COR-L47 (cell line): ENCODE measurements at places on chromosomes 3 and 15.

DNA sequence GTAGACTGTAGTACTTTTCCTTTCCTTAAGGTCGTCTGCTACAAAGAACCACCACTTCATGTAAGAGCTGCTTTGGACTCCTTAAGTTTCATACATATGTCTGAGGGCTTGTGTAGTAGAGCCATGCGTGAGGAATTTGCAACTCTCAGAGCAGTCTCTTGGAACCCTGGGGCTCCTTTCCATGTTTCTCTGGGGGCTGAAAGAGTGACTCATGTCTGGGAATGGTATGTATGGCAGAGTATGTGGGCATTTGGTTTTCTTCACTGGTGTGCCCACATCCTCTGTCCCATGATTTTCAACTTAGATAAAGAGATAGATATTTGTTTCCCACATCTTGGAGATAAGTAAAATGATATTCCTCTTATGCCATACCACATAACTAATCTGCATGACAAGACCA, 20.6 kb upstream of the RBM5 start:
- DNase-seq, result no peak

GRCh38 chr3:47912006-47912504, 104.2 kb downstream of the MAP4 start:
- DNase-seq, result no peak

- DNase-seq, result no peak
These were observed 3.1 kb downstream of the HHATL start for GRCh38 chr3:42699511-42699971.

- DNase-seq, result no peak
These were observed 81.4 kb upstream of the PXYLP1 start for GRCh38 chr3:141150081-141150830.

- peak; percentile 76 for DNase-seq
These were observed 65.1 kb upstream of the HES1 start for GRCh38 chr3:194070634-194071409.

GRCh38 chr3:137347817-137348368, 390.1 kb downstream of the IL20RB start:
- DNase-seq, result no peak

DNA sequence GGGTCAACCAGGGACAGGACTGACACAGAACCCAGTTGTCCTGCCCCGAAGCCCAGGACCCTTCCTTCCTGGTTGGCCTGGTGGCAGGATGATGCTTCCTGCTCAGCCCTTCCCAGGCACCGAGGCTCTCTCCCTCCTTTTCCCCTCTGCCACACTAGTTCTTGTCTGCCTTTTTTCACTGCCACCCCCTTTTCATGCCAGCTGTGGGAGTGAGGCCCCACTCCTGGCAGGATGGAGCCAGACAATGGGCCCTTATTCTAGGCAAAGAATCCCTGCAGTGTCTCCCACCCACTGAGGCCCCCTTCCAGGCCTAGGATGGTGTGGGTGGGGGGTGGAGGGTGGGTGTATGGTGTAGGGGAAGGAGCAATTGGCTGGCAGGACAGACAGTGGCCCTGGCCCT, 1.1 kb upstream of the SCAMP5 start:
- DNase-seq, result no peak

DNA sequence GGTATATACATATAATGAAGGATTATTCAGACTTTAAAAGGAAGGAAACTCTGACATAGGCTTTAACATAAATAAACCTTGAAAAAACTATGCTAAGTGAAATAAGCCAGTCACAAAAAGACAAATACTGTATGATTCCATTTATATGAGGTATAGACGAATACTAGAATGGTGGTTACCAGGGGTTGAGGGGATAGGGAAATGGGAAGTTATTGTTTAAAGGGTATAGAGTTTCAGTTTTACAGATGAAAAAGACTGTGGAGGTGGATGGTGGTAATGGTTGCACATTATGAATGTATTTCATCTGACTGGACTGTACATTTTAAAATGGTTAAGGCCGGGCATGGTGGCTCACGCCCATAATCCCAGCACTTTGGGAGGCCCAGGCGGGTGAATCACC, 41.7 kb downstream of the FRMD5 start:
- no peak for DNase-seq

DNA sequence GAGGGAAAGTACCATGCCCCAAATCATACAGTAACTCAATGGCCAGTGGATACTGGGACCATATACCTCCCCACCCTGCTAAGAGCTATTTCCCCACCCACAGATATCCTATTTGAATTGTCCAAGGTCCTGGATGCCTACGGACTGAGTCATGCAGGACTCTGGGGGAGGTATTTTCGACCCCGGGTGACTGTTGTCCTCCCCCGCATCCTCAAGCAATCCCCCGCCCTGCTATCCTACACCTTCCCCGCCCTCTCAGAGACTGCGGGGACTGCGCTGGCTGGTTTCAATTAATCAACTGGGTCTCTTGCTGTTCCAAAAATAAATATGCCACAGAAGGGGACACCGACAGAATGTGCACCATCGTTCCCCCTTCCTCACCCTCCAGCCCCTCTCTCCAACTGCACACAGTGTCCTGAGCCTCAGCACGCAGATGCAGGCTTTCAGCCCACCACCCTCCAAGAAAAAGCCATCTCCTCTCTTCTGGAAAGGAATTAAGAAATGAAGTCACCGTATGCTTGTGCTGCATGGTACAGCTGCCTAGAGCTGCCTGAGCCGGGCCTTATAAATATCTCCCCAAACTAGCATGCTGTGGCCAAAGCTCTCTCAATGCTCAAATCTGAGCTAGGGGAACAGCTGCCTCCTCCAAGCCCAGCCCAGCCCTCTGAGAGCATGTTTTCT, 8.1 kb downstream of the CAV3 start:
- no peak for DNase-seq

GRCh38 chr3:69941439-69942176, 57.9 kb upstream of the SAMMSON start:
- DNase-seq, result no peak

- no peak for DNase-seq
These were observed 21.0 kb downstream of the SEMA5B start for GRCh38 chr3:123006609-123007008.

- DNase-seq, result no peak
These were observed 235.5 kb downstream of the SCAPER start for GRCh38 chr15:76669521-76670207.

GRCh38 chr15:26757141-26757540, 15.7 kb downstream of the GABRB3 start:
- DNase-seq, result no peak

- peak; percentile 35 for DNase-seq
These were observed 129.8 kb downstream of the PPM1L start for GRCh38 chr3:160885791-160886286.

DNA sequence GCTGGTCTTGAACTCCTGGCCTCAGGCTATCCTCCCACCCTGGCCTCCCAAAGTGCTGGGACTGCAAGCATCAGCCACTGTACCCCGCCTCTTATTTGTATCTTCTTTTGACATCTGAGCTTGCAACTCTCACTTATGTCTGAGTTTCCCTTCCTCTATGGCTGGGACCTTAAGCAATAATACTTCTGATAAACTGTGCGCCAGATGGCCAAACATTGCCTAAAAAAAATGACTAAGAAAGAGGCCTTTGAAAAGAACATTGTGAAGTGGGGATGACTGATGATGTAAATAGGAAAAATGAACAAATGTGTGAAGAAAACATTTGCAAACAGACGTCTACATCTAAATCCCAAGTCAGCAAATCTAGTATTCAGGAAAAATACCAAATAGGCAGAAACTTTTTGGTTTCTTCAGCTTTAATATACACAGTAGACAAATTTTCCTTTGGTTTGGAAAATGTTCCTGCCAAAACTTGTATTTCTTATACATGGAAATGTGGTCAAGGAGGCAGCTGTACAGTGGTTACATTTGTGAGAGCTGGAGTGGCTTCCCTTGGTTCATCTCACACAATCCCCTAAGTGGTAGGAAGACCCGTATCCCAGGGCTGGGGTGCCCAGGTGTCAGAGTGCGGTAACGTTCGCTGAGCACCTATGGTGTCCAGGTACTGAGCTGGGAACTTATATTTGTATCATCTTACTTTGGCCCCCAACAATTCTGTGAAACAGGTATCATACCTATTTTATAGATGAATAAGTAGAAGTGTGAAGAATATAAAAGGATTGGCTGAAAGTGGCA, 11.6 kb upstream of the TFRC start:
- DNase-seq, result no peak

DNA sequence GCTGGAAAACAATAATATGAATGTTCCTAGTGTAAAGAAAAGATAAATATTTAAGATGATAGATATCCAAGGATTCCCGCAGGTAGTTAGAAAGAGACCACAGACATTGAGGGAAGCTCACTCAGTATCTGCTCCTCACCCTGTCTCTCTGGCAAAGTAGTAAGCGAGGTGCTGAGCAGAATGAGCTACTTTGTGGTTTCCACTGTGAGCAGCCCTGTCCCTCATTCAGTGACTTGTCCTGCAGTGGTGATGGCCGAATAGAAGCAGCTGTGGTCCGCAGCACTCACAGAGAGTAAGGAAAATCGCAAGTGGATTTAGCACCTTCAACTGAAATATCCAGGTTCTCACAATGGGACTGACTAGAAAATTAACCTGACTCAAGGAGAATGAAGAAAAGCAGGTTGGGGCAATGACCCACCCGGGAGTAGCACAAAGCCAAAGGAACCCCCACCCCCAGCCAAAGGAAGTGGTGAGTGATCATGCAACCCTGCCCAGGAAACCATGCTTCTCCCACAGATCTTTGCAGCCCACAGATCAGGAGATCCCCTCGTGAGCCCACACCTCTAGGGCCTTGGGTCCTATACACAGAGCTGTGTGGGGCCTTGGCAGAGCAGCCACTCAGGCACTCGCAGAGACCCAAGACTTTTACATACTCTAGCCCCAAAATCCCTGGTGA, 21.8 kb upstream of the SLC25A38 start:
- no peak for DNase-seq

- no peak for DNase-seq
These were observed 606.7 kb upstream of the MDFIC2 start for GRCh38 chr3:70919091-70919490.

DNA sequence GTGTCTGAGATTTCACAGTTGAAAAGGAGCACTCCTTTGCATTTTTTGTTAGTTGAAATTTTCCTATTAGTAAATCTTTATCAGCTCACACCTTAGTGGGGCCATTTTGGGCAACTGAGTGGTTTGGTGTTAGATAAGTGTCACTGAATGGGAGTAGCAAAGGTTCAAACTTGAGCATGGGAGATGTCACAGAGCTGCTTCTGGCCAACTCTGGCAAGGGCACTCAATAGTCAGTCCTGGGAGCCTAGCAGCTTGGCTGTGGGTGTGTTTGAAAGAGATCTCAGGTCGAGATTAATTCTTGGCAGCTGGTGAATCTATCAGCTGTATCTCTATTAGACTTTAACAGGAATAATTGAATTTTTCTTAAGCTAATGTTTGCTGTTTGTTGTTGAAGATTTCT, 579.3 kb downstream of the EDEM1 start:
- no peak for DNase-seq

DNA sequence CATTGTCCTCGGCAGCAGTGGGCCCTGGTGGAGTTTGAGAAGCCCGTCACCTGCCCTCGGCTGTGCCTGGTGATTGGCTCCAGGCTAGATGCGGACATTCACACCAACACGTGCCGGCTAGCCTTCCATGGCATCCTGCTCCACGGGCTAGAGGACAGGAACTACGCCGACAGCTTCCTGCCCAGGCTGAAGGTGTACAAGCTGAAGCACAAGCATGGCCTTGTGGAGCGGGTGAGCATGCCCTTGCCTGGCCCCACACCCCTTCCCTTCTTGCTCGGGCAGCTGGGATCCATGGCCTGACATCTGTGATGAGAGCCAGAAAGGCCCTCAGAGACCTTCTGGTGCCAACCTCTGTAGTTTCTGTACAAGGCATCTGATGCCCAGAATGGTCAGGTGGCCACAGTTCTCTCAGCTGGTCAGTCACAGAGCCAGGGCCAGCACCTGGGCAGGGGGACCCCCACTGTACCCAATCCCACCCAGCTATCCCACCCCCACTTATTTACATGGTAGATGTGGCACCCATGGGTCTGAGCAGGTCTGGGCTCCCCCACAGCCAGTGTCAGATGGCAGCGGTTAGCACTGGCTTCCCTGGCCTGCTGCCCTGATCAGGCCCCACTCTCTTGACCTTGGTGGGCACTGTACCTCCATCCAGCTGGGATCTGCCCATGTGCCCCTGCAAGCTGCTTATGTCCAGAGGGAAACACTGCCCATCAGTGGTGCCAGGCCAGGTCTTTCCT, 124.9 kb downstream of the DNAJB8 start:
- DNase-seq, result no peak

GRCh38 chr3:189898559-189899153, 222.0 kb downstream of the P3H2 start:
- DNase-seq, result no peak

DNA sequence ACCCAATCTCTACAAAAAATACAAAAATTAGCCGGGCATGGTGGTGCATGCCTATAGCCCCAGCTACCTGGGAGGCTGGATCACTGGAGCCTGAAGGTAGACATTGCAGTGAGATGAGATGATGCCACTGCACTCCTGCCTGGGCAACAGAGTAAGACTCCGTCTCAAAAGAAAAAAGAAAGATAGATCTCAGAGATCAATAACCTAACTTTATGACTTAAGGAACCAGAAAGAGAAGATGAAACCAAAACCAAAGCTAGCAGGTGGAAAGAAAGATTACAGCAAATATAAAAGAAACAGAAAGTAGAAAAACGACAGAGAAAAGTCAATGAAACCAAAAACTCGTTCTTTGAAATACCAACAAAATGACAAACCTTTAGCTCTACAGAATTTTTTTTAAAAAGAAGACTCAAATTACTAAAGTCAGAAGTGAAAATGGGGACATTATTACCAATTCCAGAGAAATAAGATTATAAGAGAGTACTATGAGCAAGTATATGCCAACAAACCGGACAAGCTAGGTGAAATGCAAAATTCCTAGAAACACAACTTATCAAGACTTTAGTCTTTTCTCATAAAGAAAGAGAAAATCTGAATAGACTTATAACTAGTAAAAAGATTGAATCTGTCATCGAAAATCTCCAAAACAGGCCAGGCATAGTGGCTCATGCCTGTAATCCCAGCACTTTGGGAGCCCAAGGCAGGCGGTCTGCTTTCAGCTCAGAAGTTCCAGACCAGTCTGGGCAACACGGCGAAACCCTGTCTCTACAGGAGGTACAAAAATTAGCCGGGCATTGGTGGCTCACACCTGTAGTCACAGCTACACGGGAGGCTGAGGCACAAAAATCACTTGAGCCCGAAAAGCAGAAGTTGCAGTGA, 35.0 kb downstream of the ACAP2 start:
- DNase-seq, result no peak

GRCh38 chr3:107589454-107589853, 66.7 kb downstream of the BBX start:
- DNase-seq, result no peak

- peak; percentile 69 for DNase-seq
These were observed at the start of gene CHD2 for GRCh38 chr15:92899948-92900730. Gene CHD2 (plus strand): TSS chr15:92900324. CDS start chr15:92901238, 914 bp downstream.
